ENCODE measurements at places on chromosomes 3 and 15. TPM values are rescaled to one million over a fixed set of nuclear protein-coding genes. Genes with fewer than 3 reads are reported as not detected.
A peak's percentile ranks its signal among the peaks of the same experiment; 100 is the strongest.

DNA sequence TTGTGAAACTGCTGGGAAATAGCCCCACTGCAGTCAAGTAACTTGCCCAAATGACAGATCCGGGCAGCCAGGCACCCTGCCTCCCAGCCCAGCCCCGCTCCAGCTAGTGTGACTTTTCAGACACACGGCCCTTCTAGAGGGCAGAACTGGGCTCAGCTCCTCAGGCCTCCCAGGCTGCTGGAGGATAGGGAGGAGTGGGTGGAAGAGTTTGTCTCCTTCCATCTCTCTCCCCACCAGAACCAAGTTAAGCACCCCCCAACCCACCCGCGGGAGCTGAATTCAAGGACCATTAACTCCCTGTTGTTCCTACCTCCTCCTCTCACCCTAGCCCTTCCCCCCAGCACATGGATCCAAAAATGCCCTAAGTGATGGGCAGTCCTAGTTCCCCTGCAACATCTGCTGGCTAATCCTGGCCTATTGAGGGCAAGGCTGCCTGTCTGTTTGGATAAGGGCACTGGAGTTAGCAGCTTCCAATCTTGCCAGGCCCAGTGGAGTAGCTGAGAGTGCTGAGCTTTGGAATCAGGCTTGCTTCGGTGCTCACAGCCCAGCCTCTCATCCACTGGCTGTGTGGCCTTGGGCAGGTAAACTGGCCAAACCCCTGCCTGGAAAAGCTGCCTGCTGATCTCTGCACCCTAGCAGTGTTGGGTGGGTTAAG, 3.1 kb downstream of the CCDC33 start:
- DNase-seq = no peak

DNA sequence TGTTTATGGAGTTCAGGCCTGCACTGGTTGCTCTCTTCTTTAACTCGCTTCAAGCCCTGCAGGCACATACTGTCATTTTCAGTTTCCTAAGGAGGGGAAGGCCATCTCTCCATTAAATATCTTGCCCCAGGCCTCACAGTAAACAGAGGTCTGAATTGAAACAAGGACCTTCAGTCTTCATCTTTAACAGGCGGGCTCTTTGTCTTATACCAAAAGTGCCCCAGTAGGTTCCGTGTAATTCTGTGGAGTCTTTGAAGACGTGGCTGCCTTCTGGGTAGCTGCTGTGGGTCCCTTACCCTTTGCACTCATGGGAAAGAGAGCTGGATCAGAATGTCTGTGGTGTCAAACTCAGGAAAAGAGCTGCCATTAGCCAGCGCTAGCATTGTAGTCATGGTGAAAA, 161.2 kb downstream of the APBA2 start:
- no peak for DNase-seq

DNA sequence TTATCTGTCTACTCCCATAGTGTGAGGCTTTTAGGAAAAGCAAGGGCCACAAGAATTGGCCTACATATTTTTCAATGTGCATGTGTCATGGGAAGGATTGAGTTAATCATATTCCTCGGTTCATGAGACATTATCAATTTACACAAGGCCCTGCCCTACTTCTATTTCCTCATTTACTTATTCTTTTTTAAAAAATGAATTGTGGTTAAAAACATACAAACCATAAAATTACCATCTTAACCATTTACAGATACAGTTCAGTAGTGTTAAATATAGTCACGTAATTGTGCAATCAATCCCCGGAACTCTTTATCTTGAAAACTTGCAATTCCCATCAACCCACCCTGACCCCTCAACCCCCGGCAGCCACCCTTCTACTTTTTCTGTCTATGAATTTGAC, 284.0 kb upstream of the GADL1 start:
- peak; percentile 5 for DNase-seq

- DNase-seq = no peak
Observed at GRCh38 chr3:17444865-17445264, 297.6 kb downstream of the TBC1D5 start.

DNA sequence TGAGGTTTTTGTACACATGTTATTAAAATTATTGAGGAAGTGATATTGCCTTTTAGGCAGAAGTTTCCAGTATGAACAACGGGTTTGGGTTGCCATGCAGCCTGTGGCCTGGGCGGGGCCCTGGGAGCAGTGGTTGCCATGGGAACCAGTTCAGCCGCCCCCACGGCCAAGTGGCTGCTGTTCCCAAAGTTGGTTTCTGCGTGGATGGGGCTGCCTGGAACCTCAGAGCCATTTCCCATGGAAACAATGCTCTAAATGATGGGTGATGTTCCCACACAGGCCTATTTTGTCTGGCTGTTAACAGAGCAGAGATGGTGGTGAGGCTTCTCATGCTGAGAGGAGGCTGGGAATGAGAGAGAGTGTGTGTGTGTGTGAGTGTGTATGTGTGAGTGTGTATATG, 19.5 kb downstream of the MRAS start:
- no peak for DNase-seq

Gene FEZF2
- not detected for total RNA-seq

Gene EIF2B5
- total RNA-seq = 87.6 TPM

Gene MYL3
- not detected for total RNA-seq

Gene NRROS
- total RNA-seq = 20.0 TPM

Gene NME9
- 1.0 TPM for total RNA-seq

All from CD4-positive, alpha-beta memory T cell (primary cell).